Stimulated activated CD4-positive, alpha-beta T cell treated with anti-CD3 and anti-CD28 coated beads, TNF-alpha, amount 100 ng/mL, for 4 hours (primary cell): ENCODE measurements at places on chromosomes 6 and 20.

DNA sequence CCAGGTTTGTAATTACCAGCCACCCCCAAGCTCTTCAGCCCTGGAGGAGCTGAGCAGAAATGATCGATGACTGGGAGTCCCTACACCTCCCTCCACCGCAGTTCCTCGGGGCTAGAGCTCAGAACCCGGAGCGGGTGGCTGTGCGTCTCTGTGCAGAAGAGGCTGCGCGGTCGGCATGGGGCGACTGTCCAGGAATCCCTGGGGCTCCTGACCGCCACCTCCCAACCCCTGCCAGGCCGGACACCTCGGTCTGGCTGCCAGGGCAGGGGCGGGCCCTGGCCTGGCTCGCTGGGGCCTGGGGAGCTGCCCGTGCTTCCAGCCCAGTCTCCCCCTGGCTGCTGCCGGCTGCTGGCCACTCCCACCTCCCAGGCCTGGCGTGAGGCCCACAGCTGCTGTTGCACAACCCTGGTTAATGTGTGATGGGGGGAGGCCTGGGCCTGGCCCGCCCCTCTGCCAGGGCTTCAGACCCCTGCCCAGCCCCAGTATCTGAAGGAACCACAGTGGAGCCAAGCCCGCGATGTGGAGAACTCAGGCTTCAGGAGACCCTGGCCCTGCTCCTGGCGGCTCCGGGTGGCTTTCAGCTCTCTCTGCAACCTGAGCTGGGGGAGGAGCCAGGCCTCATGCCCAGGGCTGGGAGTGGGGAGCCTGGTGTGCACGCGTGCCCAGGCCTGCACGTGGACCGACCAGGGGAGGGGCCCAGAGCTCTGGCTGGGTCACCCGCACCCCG is 1.2 kb downstream of the SLC2A4RG start:
- no peak for DNase-seq

GRCh38 chr20:14449323-14449722 is 111.9 kb upstream of the FLRT3 start:
- no peak for DNase-seq

DNA sequence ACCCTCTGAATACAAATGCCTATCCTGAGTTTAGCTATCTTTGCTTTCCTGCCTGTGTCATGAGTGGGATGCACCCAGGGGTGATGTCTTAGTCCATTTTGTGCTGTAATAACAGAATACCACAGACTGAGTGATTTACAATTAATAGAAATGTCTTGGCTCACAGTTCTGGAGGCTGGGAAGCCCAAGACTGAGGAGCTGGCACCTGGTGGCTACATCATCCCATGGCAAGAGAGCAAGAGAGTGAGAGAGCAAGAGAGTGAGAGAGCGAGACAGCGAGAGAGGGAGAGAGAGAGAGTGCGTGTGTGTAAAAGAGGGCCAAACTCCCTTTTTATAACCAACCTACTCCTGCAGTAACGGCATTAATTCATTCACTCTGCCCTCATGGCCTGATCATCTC is 76.8 kb downstream of the PRDM1 start:
- DNase-seq, result no peak

DNA sequence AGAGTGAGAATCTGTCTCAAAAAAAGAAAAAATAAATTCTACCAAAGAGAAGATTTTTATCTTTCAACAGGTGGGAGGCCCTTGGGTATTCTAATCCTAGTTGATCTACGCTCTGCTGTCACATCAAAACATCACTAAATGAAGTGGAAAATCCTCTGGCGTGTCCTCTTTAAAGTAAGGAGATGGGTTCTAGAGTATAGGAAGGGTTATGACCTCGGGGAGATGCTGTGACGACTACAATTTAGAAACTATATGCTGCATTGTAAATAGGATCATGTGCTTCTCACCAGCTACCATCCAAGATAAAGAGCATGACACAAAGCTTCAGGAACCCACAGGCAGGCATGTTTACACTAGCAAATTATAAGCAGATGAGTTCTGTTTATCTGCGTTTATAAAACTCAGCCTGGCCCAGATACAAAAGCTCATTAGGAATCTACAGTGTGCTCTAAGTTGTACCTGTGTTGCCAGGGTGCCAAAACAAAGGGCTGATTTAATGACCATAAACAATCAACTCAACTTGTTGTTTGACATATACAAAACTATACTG is 197.1 kb upstream of the PLN start:
- no peak for DNase-seq
